ENCODE measurements at places on chromosomes 6 and 20. TPM values are rescaled to one million over a fixed set of nuclear protein-coding genes. Genes with fewer than 3 reads are reported as not detected.

The VWA7 gene
- 0.31 TPM for total RNA-seq

The FHL5 gene
- total RNA-seq = 1.7 TPM

The OR2B6 gene
- total RNA-seq = not detected

The ZSCAN31 gene
- total RNA-seq = 16.5 TPM

The C6orf132 gene
- not detected for total RNA-seq

The SIRPD gene
- not detected for total RNA-seq

The COL9A1 gene
- total RNA-seq = 4.4 TPM

The HEY2 gene
- total RNA-seq = 0.62 TPM

The TFAP2D gene
- 0.47 TPM for total RNA-seq

The LY86 gene
- total RNA-seq = 2.2 TPM

The FITM2 gene
- total RNA-seq = 9.8 TPM

The PRICKLE4 gene
- 0.62 TPM for total RNA-seq

The BMP7 gene
- total RNA-seq = 8.7 TPM

The LRP11 gene
- total RNA-seq = 35.2 TPM

The DTD1 gene
- 84.2 TPM for total RNA-seq

The MYO6 gene
- 15.8 TPM for total RNA-seq

The CEP57L1 gene
- 92.6 TPM for total RNA-seq

The VGLL2 gene
- not detected for total RNA-seq

The TXLNB gene
- total RNA-seq = 0.62 TPM

The MLN gene
- not detected for total RNA-seq

The CENPQ gene
- total RNA-seq = 5.6 TPM

The TMEM244 gene
- total RNA-seq = 1.4 TPM

The OLIG3 gene
- total RNA-seq = not detected

The TAF11 gene
- total RNA-seq = 32.4 TPM

The REM1 gene
- total RNA-seq = not detected

The POU3F2 gene
- 194 TPM for total RNA-seq

The BPIFB1 gene
- total RNA-seq = not detected

The GRM4 gene
- total RNA-seq = 0.94 TPM

The DLK2 gene
- total RNA-seq = 7.3 TPM

The PTCRA gene
- total RNA-seq = not detected

The AVP gene
- not detected for total RNA-seq

The DEFB132 gene
- total RNA-seq = not detected

The GNMT gene
- not detected for total RNA-seq

The FAM210B gene
- total RNA-seq = 22.6 TPM

The FNDC11 gene
- 4.1 TPM for total RNA-seq

The LCA5 gene
- total RNA-seq = 17.3 TPM

The ZNF311 gene
- total RNA-seq = 8.9 TPM

The TNFRSF6B gene
- total RNA-seq = not detected

Measured in occipital lobe (tissue), 3 donors.